Posterior cingulate gyrus (tissue), 11 donors: ENCODE measurements at places on chromosomes 7 and 10.

- DNase-seq: no peak
Observed at GRCh38 chr10:106011250-106011649, 1153.3 kb downstream of the SORCS1 start.

DNA sequence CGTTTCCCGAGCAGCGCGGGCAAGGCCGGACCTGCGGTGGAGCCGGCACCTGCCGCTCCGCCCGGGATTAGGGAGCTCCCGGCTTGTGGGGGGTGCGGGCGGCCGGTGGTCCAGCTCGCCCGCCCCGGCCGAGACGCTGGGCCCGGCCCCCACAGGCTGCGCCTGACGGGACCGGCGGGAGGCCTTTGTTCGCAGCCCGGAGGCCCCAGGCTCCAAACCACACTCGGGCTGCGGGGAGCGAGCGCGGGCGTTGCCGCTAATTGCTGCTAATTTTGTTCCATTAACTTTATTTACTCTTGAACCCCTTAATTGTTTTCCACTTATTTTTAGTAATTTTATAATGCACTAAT lies 9.6 kb downstream of the UNCX start:
- no peak for DNase-seq

DNA sequence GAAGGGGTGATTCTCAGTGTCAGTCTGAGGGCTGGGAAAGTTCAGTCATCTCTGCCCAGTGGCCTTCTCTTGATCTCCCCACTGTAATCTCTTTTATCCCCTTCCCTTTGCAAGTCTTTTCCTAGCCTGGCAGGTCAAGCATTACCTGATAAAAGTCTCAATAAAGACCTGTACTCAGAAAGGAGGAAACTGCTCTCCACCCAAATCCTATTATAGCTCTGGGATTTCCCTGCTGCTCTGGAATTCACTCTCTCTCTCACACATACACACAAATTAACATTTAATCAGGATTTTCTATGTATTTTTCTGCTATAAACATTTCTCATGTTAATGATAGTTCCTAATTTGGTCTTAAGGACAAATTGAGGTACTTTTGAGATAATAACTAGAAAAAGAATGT lies 46.5 kb downstream of the ABCA13 start:
- no peak for DNase-seq

DNA sequence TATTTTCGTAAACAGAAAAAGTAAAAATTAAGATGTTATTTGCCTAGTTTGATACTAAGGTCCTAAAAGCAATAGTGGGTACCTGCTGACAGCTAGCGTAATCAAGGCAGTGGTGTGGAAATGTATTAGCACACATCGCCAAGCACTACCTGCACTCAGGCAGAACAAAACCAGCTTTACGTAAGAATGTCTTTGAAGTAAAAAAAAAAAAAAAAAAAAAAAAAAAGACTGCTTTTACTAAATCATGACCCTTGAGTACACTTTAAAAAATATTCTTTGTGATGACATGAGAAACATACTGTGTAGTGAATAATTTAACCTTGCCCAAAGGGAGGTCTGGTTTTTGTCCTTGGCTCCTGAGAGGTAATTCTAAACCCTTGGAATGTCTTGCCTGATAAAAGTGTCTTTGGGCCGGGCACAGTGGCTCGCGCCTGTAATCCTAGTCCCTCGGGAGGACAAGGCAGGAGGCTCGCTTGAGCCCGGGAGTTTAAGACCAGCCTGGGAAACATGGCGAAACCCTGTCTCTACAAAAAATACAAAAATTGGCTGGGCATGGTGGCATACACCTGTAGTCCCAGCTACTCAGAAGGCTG lies 12.7 kb downstream of the XRCC2 start:
- DNase-seq: no peak

DNA sequence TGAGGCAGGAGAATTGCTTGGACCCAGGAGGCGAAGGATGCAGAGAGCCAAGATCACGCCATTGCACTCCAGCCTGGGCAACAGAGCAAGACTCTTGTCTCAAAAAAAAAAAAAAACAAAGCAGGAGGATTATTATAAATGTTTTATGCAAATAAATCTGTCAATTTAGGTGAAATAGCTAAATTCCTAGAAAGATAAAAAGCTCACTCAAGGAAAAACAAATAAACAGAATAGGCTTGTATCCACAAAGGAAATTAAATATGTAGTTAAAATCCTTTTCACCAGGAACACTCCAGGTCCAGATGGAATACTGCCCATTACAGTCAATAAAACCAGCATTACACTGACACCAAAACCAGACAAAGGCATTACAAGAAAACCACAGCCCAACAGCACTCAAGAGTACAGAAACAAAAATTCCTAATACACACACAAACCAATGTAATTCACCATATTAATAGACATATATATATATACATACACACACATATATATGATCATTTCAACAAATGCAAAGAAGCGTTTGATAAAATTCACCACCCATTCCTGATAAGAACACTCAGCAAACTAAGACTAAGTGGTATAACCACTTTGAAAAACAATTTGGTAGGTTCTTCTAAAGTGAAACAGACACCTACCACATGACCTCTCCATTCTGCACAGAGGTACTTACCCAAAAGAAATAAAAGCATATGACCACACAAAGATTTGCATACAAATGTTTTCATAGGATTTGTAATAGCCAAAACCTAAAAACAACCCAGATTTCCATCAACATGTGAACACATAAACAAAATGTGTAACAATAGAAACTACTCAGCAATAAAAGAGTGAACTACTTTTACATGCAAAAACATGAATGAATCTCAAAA lies 38.8 kb downstream of the ABI1 start:
- DNase-seq: no peak

GRCh38 chr7:77935652-77936348 lies 137.2 kb downstream of the PHTF2 start:
- no peak for DNase-seq

GRCh38 chr7:11591055-11591633 lies 240.9 kb downstream of the THSD7A start:
- DNase-seq: no peak

DNA sequence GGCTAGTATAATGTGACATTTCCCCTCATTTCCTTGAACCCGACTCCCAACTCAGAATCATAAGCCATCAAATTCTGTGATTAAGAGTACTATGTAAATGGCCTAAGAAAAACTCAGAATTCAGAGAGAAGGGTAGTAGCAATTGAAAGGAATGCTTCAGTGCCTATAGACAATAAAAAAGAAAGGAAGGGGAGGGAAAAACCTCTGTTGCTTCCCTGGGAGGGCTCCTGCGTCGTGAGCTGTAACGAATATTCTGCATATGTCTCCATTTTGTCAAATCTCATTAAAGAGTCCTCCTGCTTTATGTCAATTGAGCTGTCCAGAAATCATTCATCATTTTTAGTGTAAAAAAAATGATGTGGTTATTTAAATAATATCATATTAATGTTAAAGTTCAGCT lies 223.0 kb downstream of the VTI1A start:
- DNase-seq: no peak

DNA sequence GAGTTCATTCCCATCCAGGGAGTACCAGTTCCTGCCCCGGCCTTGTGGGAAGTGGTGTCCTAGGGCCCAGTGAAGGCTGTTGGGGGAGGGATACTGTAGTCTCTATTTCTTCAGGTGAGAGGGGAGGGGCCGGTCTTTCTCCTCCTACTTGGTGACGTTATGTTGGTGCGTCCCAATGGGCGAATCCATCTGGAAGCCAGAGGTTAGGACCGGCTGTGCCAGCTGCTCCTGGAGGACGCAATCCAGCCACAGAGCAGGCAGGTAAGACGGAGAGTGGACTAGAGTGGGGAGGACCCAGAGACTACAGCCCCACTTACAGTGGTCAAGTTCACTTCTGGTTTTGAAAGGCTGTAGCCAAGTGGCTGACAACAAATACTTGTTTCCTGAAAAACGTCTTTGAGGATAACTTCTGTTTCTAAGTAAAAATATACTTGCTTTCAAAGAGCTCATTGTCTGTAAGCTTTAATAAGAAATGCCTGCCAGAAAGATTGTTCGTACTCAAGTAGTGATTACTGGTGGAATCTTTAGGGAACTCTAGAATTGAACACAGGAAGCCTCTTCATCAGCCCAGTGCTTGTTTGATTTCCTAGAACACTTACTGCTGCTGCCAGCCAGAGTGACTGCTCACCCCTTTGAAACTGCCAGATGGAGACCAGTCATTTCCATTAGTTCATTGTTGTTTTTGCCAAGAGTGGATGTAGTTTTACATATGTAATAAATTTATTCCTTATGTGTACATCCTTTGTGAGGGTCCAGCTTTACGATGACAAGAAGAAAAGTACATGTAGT lies 25.4 kb downstream of the RBM33 start:
- no peak for DNase-seq

- DNase-seq: peak; percentile 37
Observed at GRCh38 chr7:2281541-2281940, 32.7 kb downstream of the SNX8 start.
